NCI-H2081 (cell line): ENCODE measurements at places on chromosomes 7 and 10.

GRCh38 chr10:121709675-121710073, 111.4 kb upstream of the FGFR2 start:
- DNase-seq: no peak

DNA sequence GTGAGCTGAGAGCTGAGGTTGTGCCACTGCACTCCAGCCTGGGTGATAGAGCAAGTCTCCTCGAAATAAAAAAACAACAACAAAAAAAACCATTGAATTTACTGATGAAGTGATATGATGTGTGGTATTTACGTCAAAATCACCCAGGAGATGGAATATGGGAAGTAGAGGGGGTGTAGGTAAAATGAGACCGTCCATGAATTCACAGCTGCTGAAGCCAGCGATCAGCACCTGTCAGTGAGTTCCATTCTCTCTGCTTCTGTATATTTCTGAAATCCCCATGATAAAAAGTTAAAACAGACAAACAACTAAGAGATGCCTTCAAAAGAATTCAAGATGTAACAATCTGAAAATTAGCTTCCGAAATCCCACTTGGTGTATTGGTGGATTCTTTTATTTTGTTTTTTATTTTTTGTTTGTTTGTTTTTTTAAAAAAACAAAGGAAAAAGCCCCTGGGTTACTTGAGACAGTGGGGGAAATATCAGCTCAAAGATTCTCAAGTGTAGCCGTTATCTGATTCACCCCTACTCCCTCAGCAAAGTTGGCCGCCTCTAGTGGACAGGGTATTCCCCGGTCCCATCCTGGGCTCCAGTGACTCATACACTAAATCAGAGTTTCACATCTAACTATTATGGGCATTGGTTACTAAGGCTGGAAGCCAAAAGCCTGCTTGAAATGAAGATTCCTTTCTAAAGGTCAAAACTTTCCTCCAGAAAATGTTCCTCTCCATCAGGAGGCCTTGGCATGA, 76.4 kb downstream of the MAP3K8 start:
- no peak for DNase-seq

- DNase-seq: no peak
These were observed 29.2 kb downstream of the CALML5 start for GRCh38 chr10:5470062-5470751.

DNA sequence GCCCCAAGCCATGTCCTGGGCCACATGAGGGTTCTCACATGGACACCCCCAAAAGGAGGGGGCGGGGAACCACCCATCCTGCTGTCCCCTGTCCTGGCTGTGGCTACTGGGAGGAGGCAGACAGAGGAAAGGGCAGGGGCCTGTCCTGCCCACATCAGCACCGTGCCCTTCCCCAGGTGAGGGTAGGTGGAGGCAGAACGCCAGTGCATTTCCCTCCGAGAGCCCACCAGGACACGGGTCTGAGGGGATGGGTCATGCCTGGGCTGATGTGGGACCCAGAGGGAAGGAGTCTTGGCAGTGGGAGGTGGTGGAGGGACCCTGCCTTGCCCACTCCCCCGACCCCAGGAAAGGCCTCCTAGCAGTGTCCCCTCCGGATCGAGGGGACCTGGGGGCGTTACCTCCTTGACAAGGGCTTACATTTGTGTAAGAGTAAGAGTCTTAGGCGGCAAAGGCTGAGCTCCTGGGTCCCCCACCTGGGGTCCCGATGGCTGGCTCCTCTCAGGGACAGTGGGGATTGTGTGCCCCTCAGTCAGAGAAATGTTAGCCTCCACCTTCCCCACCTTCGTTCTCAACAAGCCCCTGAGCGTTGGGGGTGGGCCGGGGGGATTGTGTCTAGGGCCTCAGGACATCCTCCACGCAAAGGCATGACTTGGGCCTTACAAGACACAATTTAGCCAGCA, 6.1 kb downstream of the CRYGN start:
- no peak for DNase-seq

DNA sequence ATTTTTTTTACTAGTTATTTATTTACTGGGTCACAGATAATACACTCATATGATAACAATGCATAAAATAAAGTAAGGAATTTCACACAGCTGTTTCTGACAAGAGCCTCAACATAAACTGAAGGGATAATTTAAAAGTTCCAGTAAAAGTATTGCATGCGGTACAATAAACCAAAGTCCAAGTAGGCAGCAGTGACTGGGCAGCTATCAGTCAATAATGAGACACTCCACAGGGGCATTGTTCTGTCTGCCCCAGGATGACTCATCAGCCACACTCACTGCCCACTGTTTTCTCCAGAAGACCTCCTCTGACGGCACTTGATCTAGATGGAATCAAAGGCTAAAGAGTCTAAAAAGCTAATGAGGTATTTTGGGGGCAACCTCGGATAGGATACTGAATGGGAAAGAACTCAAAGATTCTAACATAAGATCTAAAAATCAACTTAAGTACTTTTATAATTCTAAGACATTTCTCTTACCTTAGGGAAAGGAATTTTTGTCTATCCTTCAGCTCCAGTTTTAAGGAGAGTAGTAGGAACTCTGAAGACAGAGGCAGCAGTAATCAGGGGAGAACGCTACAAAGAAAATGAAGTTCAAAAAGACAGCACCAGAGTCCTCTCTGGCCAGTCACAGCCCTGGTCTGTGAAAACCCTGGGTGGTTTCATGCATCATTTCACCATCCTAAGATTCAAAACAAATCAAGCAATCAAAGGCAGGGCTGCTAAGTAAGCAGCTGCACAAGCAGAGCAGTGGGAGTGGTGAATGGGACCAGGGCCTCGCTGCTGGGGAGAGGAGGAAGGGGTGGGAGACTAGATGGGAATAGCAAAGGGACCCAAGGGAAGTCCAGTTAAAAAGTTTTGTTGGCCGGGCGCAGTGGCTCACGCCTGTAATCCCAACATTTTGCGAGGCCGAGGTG, 175.1 kb downstream of the AVL9 start:
- no peak for DNase-seq

DNA sequence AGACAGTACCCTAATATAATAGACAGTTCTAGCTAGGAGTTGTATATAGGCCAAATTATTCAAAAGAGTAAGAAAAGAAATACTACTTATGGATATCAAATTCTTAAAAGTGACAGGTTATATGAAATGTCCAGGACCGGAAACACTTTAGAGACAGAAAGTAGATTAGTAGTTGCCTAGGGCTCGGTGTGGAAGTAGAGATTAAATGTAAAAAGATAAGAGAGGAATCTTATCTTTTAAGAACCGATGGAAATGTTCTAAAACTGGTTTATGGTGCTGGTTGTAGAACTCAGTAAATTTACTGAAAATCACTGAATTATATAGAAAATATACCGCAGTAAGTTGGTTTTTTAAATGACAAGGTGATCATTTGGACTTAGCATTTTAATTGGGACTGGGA, 147.5 kb upstream of the ASAH2 start:
- DNase-seq: no peak

- DNase-seq: peak; percentile 52
These were observed 543.2 kb upstream of the SEMA3D start for GRCh38 chr7:85730012-85730411.

- no peak for DNase-seq
These were observed 33.3 kb upstream of the TES start for GRCh38 chr7:116177009-116177408.

DNA sequence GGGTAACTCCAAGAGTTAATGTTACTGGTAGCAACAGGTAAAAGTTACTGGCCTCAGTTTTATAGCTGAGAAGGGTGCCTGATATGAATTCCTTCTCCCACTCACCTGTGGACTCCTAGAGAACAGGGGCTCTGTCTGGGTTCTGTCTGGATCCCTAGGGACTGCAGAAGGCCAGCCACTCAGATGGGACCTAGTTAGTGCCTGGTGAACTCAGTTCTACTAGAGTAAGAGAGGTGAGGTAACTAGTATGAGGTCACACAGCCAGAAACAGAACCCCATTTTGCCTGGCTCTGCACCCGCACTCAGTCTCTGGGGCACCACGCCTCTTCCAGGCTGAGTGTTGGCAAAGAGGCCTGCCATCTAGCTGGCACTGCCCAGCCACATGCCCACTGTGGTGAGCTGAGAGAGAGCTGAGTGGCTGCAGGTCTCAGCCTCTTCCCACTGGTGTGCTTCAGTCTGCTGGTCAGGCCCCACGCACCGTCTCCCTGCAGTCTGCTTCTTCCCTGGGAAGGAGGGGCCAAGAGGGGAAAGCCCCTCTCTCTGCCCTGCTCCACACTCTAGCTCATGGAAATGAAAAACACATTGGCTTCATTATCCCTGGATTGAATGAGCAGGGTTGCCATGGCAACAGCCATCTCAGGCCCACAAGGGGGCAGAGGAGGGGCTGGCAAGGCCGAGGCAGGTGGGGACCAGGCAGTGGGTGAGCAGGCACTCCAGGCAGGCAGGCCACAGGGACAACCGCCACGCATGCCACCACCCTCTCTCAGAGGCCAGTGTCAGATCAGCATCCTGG, 110.6 kb downstream of the ZMIZ1 start:
- peak; percentile 49 for DNase-seq

- DNase-seq: peak; percentile 51
These were observed 2.7 kb upstream of the PDGFA start for GRCh38 chr7:522071-522950.

GRCh38 chr10:79056361-79056735, 12.4 kb upstream of the ZMIZ1 start:
- no peak for DNase-seq

DNA sequence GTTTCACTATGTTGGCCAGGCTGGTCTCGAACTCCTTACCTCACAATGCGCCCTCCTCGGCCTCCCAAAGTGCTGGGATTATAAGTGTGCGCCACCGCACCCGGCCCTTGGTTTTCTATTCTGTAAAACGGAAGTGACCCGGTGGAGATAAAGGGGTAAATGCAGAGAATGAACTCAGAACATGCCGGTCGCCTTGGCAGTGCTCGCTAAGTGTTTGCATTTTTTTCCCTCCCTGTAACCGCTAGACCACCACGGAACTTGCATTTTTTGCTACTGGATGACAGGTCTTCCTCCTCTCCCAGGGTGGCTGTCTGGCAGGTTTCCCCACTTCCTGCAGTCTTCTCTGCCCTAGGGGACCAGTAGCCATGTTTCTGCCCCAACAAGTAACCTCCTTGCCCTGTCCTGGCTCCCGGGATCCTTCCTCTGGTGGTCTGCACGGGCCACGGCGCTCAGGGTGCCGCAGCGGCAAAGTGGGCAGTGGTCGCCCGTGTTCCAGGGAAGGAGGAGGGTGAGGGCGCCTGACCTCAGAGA, 18.8 kb upstream of the GNA12 start:
- no peak for DNase-seq

GRCh38 chr10:84845628-84846261, 517.4 kb downstream of the CCSER2 start:
- peak; percentile 54 for DNase-seq

DNA sequence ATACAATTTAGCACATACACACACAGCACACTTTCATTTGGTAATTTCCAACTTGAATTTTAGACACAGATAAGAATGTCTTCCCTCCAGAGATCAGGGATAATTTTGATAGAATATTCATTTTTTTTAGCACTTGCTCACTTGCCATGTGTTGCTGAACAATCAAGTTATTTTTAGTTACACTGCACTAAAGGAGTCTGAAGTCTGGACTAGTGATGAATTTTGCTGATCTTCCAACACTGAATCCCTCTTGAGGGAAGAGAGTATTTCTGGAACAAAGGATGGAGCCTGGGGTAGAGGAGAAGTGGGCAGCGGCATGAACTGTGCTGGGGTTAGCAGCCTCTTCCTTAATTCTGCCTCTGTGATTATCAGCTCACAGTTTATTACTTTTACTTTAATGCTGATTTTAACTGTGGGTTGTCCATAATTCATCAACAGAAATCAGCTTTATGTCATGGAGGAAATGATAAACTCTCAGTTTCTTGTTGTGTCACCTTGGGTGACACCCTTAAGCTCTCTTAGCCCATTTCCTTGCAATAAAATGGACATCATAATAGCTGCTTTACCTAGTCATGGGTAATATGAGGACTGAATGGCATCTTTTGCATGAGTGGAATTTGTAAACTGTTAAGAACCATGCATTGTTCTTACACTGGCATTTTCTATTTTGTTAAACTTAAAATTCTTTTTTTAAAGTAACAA, 32.1 kb downstream of the SGPL1 start:
- no peak for DNase-seq

- DNase-seq: no peak
These were observed 3.2 kb upstream of the VSTM4 start for GRCh38 chr10:49118430-49119074.

DNA sequence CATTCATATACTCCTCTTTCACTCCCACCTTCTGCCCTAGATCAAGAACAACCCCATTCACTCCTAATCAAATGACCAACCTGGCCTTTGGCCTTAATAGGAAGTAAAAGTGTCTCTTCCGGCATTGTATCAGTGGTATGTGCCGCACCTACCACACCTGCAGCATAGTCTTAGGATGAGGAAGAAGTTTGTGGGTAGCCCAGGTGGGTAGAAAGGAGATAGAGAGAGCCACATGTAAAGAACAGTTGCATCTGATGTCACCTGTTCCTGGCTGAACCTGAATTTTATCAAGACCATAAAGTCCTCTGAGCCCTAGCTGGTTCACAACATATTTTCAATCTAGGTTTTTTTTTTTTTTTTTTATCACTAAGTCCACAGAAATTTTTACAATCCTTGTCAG, 55.5 kb upstream of the PTPN12 start:
- no peak for DNase-seq

GRCh38 chr10:25176421-25176968, 1.7 kb downstream of the GPR158 start:
- DNase-seq: peak; percentile 34

GRCh38 chr10:93287775-93288174, 194.4 kb downstream of the MYOF start:
- no peak for DNase-seq

DNA sequence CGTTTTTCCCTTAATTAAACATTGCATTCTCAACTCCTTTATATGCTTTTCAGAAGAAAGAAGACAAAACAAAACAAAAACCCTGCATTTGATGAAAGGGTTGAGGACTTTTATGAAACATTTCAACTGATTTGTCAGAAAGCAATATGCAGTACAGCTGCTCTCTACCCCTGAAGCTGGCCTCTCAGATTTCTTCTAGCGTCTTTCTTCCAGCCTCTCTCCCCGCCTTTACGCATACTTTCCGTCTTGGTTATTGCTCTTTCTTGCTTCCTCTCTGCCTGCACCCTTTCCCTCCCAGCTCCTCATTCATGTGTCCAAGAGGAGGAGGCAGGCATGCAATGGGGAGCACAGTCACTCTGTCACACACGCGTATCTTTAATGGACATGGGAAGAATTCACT, 91.0 kb upstream of the COL1A2 start:
- no peak for DNase-seq

- no peak for DNase-seq
These were observed 231.9 kb upstream of the HABP2 start for GRCh38 chr10:113320987-113321386.

DNA sequence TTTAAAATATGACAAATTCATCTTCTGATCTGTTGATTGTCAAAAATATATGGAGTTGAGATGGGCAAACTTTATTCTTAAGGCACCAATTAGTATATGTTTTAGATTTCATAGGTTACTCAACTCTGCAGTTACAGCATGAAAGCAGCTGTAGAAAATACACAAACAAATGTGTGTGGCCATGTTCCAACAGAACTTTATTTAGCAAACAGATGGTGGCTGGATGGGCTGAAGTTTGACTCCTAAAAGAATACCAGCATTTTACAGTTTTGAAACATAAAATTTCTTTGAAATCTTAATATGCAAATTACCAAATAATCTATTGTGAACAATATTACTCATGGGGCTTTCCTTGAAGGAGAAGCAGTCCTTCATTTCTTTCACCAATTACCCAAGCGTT, 1206.0 kb upstream of the LRRTM3 start:
- DNase-seq: no peak

GRCh38 chr10:72186982-72187330, 28.9 kb upstream of the ANAPC16 start:
- DNase-seq: no peak
